Stimulated activated CD8-positive, alpha-beta memory T cell treated with anti-CD3 and anti-CD28 coated beads, Interleukin-4, amount 100 ng/mL, for 24 hours (primary cell): ENCODE measurements at places on chromosomes 5 and 9.

DNA sequence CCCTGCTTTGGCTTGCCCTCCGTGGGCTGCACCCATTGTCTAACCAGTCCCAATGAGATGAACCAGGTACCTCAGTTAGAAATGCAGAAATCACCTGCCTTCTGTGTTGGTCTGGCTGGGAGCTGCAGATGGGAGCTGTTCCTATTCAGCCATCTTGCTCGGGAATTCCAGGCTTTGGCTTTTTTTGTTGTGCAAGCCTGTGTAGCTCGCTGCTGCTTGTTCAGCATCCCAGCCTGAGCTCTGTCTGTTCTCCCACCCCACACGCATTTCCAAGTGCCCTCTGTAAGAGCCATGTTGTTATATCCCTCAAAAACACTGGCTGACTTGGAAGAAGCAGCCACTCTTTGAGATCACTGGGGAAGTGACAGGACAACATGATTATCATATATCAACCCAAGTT lies 101.6 kb upstream of the DPYSL3 start:
- no peak for DNase-seq

GRCh38 chr5:25554077-25554476 lies 909.3 kb upstream of the CDH10 start:
- DNase-seq: no peak

GRCh38 chr9:107869111-107869510 lies 379.5 kb upstream of the KLF4 start:
- DNase-seq: no peak

- no peak for DNase-seq
These were observed 302.1 kb upstream of the IRX4 start for GRCh38 chr5:2184563-2185540.

GRCh38 chr5:86570427-86571083 lies 47.2 kb upstream of the COX7C start:
- no peak for DNase-seq

GRCh38 chr5:32916648-32917047 lies 205.5 kb downstream of the NPR3 start:
- DNase-seq: no peak

GRCh38 chr9:37839496-37840461 lies 39.2 kb downstream of the DCAF10 start:
- DNase-seq: no peak

GRCh38 chr5:169580964-169581363 lies 2.6 kb upstream of the SPDL1 start:
- DNase-seq: no peak

DNA sequence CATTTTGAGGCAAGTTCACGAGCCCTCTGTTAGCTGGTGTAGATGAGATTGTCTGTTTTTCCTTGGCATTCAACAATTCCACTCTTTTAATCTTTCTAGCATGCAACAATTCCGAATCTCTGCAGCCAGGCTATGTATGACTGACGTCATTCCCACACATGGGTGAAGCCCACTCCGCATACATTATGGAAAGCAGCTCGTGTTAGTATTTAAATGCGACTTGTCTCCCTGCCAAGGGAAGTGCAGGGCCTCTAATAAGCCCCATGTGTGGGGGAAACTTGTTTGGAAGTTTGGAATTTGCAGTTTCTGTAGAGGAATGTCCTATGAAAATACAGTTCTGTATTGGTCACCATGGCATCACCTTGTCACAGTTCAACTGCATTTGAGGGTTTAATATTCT lies 146.0 kb upstream of the FBXL7 start:
- no peak for DNase-seq

- no peak for DNase-seq
These were observed 23.1 kb upstream of the PLPP6 start for GRCh38 chr9:4638968-4639367.

GRCh38 chr9:131656356-131657036 lies 83.4 kb downstream of the RAPGEF1 start:
- peak; percentile 54 for DNase-seq

- DNase-seq: no peak
These were observed 11.9 kb upstream of the PDLIM4 start for GRCh38 chr5:132245593-132245992.

DNA sequence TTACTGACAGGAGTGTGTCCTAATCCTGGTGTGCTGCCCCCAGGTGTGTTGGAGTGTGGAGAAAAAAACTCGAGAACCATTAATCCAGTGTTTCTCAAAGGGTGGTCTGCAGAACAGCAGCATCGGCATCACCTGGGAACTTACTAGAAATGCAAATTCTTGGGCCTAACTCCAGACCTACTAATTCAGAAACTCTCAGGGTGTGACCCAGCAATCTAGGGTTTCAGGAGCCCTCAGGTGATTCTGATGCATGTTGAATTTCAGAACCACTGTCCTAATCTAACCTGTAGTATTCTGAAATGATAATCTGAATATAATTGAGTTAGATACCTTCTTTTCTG lies 30.0 kb upstream of the IL6ST start:
- DNase-seq: no peak

GRCh38 chr9:8733131-8733954 lies 933.8 kb upstream of the DMAC1 start:
- no peak for DNase-seq

- DNase-seq: no peak
These were observed 37.6 kb upstream of the MELK start for GRCh38 chr9:36535107-36535506.

DNA sequence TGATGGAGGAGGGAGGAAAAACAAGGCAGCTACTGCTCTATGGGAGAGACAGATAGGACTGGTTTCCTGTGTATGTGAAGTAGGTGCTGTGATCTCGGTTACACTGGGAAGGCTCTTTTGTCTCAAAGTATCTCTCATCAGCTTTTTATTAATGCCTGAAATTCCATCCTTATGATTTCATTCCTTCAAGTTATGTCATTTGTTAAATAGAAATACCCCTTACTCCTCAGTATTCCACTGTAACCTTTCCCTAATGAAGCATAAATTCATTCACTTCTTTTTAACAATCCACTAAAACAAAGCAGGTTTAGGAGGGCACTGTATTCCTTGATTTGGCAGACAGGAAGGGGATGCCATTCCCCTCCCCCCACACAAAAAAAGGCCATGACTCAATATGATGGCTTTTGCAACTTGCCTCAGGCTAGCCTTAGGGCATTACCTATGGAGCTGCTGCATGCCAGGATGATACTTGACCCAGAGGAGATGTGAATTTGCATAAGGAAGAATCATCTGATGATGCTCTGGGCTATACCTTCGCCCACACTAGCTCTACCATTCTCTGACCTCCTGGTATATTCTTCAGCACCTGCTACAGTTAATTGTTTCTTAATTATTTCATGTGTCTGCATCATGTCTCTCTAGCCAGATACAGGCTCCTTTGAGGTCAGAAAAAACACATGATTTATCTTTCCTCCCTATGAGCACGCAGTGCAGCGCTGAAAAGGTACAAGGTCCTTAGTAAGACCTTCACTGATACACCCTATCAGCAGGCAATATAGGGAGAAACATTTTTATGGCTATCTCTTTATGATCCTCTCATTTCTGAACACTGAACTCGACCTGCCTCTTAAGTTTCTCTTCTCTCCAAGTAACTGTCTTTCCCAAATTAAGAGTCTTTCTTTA lies 26.3 kb downstream of the NR3C1 start:
- DNase-seq: no peak
